Stimulated activated CD4-positive, alpha-beta T cell treated with anti-CD3 and anti-CD28 coated beads, Interleukin-2, amount 100 ng/mL, for 48 hours (primary cell): ENCODE measurements at places on chromosomes 3 and 15.
A peak's percentile ranks its signal among the peaks of the same experiment; 100 is the strongest.

GRCh38 chr3:194140520-194141414 is 4.8 kb downstream of the HES1 start:
- DNase-seq, result peak; percentile 16

- no peak for DNase-seq
These were observed 64.2 kb downstream of the TBC1D5 start for GRCh38 chr3:17678116-17678741.

- DNase-seq, result no peak
These were observed 7.6 kb upstream of the EMC3 start for GRCh38 chr3:9994086-9994844.

DNA sequence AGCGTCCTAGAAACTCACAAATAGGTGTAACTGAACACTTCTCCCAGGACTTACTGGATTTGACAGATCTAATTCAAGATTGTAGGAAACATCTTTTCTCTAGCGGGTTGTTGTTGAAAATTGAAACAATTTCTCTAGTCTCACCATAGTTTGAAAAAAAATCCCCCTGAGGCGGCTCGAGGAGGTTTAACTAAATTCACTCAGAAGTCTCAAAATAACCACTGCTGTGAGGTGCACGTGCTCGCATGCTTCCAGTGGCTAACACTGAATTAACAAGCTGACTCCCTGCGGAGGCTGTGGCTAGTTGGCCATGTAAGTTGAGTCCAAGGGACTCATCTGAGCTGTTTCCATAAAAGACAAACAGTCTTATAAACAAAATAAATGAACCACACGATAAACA is 503.9 kb downstream of the OCA2 start:
- no peak for DNase-seq

DNA sequence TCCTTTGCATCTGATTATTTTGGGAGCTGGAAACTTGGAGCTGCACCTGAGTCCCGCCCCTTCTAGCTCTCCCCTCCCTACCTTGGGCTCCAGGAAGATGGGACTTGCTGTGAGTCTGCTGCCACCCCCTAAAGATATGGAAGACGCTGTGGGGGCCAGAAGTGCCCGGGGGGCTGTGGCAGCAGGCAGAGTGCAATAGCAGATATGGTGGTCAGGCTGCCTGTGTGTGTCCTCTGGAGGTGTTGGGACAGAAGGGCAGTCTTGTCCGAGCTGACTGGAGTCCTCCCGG is 485 bp downstream of the PAK6 start:
- no peak for DNase-seq

- DNase-seq, result no peak
These were observed 101.2 kb downstream of the NFKBIZ start for GRCh38 chr3:101950510-101950909.

DNA sequence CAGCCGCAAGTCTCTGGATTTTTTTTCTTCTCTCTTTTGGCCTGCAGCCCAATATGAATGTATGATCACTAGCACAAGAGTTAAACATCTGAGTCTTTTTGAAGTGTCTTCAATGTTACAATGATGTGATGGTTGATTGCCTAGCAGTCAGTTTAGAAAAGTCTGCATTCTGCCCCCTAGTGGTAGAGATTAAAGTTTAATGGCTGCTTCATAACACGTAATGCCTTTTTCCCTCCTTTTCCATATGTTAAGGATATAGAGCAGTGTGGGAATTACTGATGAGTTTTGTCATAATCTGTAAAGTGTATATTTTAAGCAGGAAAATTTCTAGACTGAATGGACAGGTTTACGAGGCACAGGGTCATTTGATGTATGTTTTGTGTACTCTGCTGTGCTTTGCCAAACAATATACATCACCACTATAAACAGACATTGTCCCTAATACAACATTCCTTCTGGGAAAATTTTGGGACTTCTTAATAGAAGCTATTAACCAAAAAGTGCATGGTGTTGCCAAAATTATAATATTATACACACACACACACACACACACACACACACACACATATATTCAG is 1038.5 kb upstream of the NR2F2 start:
- DNase-seq, result no peak
